Colonic mucosa (tissue), 4 donors: ENCODE measurements at places on chromosomes 13 and 19.
A peak's percentile ranks its signal among the peaks of the same experiment; 100 is the strongest.

DNA sequence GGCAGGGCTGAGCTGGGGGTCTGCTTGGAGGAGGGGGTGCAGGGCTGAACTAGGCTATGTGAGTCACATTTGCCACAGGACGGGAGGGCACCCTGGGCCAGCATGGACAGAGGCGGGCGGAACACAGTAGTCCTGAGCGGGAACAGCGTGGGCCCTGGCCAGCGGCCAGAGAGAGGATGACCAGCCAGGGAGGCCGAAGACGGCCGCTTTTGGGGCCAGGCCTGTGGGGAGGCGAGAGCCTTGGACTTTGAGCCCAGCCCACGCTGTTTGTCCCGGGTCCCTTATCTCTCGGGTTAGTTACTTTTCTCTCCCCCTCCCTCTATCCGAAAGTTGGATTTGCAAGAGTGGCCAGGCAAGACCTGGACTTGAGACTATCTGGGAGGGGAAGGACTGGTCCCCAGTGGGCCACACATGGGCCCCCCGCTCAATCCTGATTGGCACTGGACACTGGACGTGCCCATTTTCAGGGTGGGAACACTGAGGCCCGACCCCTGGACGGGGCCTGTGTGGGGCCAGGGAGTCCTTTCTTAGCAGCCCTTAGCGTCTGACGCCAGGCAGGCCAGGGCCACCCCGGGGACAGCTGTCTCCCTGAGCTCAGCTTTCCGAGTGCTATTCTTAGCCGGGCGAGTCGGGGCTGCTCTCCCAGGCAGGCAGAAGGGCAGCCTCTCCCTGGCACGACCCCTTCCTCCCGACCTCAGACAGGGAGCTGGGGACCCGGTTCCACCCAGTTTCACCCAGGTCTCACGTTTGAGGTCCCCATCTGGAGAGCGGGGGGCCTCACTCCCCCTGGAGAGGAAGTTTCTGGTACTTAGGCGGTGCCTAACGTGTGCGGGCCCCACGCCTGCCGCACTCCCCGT lies 833 bp downstream of the GAMT start:
- no peak for DNase-seq

- no peak for DNase-seq
These were observed 53.7 kb downstream of the PEPD start for GRCh38 chr19:33467851-33468250.

GRCh38 chr19:42081584-42082203 lies 5.7 kb downstream of the ZNF574 start:
- peak; percentile 33 for DNase-seq

DNA sequence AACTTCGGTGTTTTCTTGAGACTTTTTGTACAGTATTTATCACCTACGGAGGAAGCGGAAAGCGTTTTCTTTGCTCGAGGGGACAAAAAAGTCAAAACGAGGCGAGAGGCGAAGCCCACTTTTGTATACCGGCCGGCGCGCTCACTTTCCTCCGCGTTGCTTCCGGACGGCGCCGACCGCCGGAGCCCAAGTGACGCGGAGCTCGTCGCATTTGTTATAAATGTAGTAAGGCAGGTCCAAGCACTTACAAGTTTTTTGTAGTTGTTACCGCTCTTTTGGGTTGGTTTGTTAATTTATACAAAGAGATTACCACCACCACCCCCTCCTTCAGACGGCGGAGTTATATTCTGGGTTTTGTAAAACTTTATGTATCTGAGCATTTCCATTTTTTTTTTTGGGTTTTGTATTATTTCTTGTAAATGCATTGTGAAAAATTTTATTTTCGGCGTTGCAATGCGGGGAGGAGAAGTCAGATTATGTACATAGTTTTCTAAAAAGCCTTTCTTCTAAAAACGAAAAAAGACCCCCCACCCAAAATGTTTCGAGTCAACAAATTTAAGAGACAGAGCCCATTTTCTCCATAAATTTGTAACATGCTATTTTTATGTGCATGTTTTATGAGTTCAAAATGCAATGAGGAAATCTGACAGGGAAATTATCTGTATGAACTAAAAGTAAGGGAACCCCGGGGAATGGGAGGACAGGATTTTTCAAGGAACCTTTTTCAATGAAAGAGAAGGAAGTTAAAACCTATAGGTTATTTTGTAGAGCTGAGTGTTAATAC lies 2.3 kb downstream of the SOX1 start:
- DNase-seq, result no peak

DNA sequence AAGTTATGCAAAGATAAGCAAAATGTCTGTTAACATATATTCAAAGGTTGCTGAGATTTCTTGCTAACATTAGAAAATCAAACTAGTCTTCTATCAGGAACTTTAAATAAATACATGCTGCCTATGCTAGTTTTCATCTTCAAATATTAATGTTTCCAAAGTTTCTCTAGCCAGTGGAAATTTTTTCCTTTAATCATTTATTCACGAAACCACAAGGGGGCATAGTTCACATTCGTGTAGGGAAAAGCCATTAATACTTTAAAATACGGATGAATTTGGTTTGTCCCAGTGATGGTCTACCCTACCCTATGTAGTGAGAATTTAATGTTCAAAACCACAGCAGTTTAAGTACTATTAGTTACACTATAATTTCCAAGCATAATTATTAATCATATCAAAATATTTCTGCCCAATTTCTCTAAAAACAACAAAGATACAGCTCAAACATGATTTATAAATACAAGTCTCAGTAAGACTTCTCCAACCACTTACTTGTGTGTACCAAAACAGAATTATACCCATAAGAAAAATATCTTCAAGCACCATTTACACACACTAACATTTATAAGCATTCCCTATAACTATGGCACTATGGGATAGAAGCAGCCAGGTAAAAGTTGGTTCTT lies 16.2 kb downstream of the NUFIP1 start:
- DNase-seq, result no peak

DNA sequence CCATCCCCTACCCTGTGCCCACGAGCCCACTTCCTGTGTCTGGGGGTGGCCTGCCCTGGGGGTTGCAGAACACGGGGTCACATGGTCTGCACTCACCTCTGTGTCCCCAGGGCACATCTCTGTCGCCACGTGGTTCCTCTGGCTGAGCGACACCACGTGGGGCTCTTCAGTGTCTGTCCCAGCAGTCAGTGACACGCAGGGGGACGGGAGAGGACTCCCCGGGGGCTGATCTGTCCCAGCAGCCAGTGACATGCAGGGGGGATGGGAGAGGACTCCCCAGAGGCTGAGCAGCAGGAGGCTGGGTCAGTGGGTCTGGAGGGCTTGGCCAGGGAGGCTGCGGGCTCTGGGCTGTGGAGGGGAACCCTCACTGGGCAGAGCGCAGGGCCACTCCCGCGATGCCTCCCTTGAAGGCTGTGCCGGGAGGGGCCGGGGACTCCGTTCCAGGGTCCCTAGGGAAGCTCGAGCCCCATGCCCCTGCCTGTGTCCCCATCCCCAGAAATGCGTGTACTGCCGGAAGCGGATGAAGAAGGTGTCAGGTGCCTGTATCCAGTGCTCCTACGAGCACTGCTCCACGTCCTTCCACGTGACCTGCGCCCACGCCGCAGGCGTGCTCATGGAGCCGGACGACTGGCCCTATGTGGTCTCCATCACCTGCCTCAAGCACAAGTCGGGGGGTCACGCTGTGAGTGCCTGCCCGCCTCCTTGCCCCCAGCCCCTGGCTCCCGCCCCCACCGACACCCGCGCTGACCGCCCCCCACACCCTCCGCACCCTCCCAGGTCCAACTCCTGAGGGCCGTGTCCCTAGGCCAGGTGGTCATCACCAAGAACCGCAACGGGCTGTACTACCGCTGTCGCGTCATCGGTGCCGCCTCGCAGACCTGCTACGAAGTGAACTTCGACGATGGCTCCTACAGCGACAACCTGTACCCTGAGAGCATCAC lies 174.8 kb downstream of the KDM4B start:
- no peak for DNase-seq

DNA sequence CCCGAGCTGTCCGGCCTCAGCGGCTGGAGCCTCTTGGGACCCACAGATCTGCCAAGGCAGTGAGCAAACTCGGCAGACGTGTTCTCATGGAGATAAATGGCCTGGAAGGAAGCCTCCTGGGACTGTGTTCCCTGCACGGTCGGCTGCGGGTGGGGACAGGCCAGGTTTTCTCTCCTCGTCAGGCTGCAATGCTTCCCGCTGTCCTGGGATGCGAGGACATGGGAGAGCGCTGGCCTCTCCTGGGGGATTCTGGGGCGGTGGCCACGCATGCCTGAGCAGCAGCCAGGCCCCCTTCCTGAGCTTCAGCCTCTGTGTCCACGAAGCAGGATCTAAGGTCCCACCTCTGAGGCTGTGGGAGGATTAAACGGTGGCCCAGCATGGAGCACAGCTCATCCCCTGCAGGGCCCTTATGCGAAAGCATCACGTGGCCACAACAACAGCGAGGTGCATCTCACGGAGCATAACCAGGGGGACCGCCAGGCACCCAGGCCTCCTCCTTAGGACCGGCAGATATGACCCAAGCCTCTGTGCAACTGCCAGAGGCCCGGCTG lies 21.2 kb upstream of the C13orf46 start:
- DNase-seq, result no peak

DNA sequence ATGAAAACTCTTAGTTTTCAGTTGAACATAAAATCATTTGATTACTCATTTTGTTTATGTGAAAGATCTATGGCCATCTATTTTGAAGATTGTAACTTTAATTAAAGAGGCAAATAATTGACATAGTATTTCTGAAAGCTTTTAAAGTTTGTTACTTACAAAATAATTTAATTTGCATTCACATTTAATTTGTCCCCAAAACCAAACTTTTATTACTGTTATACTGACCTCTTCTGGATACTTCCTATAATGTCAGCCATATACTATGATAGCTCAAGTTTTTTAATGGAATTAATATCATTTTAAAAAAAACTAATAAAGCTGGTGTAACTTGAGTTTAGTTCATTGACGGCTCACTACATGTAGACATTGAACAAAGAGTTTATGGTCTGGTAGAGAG lies 4.9 kb upstream of the SGCG start:
- no peak for DNase-seq

DNA sequence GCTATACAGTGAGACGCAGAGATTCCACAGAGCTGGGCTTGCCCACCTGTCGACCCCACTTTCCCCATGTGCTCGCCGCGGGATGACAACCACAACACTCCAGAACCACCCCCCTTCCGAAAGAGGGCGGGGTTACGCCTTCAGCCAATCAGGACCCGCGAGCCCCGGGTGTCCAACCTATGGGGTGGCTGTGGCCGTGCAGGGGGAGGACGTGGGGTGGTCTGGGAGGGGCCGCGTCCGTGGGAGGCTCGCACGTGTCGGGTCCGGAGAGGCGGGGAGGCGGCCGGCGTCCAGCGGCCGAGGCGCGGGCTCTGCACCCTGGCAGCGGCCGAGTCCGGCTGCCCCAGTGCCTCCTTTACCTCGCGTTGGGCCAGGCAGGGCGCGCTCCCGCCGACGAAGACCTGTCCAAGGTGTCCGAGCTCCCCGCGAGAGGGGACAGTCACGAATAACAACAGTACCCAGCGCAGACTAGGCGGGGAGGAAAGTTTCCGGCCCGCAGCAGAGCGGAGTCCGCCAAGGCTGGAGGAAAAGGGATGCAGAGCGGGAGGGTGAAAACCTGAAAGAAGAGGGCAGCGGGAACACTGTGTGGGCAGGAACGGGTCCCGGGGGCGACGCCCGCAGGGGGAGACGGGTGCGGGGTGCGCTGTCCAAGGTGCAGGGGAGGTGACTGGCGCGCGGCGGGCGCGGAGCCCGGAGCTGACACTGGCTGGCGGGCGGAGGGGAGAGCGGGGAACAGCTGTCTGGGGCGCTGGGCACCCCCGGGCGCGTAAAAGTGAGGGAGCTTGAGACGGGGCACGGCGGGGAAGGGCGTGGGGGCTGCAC lies 911 bp downstream of the ENOX1 start:
- peak; percentile 71 for DNase-seq

- no peak for DNase-seq
These were observed 779.6 kb downstream of the DIAPH3 start for GRCh38 chr13:59384154-59384553.

DNA sequence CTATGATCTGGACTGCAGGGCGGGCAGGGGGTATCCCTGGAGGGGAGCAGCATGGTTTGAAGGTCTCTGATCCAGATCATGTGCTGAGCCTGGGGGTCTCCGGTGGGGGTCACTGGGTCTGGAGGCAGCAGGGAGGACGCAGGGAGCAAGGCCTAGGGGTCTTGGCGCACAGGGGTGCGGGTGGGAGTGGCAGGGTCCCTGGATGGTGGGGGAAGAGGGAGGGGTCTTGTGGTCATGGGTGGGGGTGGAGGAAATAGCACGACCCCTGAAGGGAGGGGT lies 1.9 kb downstream of the BTBD2 start:
- DNase-seq, result no peak

GRCh38 chr19:33641261-33641660 lies 19.5 kb downstream of the CHST8 start:
- DNase-seq, result no peak

GRCh38 chr13:40452038-40452666 lies 214.3 kb downstream of the FOXO1 start:
- DNase-seq, result no peak

- DNase-seq, result no peak
These were observed 835.0 kb upstream of the PCDH20 start for GRCh38 chr13:62250501-62251201.

GRCh38 chr13:80841414-80841813 lies 500.5 kb upstream of the SPRY2 start:
- DNase-seq, result no peak

DNA sequence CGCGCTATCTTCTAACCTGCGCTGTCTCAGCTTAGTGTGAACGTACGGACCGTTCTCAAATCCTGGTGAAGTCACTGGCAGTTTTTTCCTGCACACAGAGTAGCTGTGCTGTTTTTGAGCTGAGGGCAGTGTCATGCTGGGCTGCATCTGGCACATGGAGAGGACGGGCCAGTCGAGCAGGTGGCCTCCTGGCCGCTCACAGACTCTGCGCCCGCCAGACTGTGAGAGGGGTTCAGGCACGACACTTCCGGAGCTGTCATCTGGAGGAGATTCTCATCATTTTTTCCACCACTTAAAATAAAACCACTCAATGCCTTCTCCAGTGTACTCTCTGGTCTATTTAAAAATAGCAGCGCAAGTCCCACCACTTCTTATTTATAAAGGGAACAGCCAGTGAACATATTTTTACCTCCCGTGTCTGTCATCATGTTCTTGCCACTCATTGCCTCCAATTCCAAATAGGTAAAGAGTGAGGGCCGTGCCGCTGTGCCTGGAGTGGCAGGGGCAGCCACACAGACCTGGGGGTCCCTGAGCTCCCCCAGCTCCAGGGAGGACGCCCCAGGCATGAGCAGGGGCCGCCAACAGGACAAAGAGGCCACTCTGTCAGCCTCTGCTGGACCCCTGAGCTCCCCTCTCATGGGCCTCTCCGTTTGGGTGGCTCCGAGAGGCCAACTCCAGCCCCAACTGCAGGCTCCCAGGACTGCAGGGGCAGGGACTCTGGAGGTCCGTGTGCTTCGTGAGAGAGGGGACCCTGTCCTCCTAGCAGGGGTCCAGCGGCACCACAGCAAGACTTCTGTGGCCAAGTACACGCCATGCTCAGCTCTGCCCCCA lies 36.9 kb upstream of the GRTP1 start:
- no peak for DNase-seq
